ENCODE measurements at places on chromosomes 1 and 21. TPM values are rescaled to one million over a fixed set of nuclear protein-coding genes. Genes with fewer than 3 reads are reported as not detected.

DNA sequence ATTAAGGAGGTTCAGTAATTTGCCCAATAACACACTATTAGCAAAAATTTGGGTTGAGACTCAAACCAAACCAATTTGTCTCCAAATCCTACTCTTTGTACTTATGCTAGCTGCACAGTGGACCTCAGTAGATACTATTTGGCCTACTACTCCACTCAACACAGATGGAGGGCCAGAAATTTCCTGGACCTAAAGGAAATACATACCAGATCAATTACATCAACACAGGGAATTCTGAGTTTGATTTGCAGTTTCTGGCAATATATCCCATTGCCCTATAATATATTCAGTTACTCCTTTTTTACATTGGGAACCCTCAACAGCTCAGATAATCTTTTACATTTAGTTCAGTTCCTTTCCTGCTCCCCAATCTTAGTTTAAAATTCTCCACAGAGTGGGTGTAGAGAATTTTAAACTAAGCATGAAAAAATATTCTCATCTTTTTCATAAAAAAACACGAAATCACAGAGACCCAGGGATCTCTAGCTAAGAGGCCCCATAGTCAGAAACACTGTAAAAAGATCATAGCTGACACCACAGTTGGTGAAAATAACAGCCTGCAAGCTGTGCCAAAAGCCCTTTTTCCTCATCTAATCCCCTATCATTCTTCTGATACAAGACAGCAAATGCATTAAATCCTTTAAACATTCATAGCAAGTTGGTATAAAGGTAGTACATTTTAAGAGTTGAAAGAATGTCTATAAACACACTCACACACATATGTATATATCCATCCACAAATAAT lies 317.7 kb upstream of the ESRRG start:
- no peaks in the 10 kb centered on the region for H3K4me1 ChIP-seq
- no peaks in the 10 kb centered on the region for H3K36me3 ChIP-seq
- H3K27ac ChIP-seq = no peak overlapping the region
- DNase-seq = no peak
- H3K27me3 ChIP-seq = no peaks in the 10 kb centered on the region

DNA sequence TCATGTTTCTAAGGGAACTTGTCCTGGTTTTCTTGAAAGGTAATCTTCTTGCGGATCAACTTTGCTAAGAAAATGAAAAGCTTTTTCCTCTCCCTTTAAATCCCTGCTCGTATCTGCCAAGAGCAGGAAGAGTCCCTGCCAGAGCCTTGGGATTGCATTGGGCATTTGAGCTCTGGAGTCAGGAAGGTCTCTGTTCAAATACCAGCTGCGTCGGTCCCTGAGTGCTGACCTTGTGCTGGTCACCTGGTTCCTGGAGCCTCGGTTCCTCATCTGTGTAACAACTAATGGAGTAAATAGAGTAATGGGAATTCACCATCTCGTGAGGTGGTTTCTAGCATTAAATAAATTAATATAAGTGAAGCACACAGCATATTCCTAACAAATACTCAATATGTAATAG lies 274.6 kb upstream of the TMEM51 start:
- H3K36me3 ChIP-seq = no peaks in the 10 kb centered on the region
- H3K27me3 ChIP-seq = no peaks in the 10 kb centered on the region

DNA sequence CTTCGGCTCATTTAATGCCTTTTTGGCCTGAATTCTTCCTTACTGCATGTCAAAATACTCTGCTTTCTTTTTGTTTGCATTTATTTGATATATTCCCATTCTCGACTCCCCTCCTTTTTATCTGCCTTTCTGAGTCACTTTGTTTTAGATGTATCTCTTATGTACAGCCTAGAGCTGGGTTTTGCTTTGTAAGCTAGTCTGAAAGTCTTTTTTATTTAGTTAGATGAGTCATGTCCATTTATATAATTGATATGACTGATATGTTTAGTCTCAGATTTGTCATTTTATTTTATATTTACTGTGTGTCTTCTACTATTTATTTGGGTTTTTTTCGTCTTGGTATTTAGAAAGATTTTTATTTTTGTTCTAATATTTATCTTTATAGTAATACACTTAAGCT lies 33.6 kb upstream of the GNG5 start:
- H3K27ac ChIP-seq = no peak overlapping the region
- no peaks in the 10 kb centered on the region for H3K27me3 ChIP-seq
- no peaks in the 10 kb centered on the region for H3K36me3 ChIP-seq

GRCh38 chr1:73327998-73328397 lies 870.0 kb downstream of the LRRIQ3 start:
- no peaks in the 10 kb centered on the region for H3K27me3 ChIP-seq
- H3K4me1 ChIP-seq = no peaks in the 10 kb centered on the region
- H3K4me3 ChIP-seq = no peak overlapping the region
- H3K27ac ChIP-seq = no peak overlapping the region
- no peak for DNase-seq

Gene CDC7
- total RNA-seq = 6.0 TPM

Gene TTC39A
- not detected for total RNA-seq

DNA sequence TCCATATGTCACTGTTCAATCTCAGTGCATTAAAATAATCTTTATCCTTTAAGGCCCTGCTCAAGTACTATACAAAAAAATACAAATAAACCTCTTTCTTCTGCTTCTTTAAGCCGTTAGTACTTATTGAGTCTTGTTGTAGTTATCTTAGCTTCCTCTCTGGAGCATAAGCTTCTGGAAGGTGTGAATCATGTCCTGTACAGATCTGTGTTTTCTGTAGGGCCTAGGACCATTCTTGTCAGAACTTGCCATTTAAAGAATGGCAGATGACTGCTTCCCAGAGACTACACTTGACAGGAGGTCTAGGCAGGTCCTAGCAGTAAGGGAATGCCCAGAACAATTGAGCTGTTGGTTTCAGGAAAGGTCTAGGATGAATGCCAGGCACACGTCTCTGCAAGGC lies 12.9 kb downstream of the NEK7 start:
- DNase-seq = no peak
- peak overlapping the region; percentile 0 for H3K27ac ChIP-seq
- peaks cover 98% of the 10 kb centered on the region for H3K4me1 ChIP-seq
- H3K27me3 ChIP-seq = no peaks in the 10 kb centered on the region
- H3K36me3 ChIP-seq = no peaks in the 10 kb centered on the region

- peaks cover 45% of the 10 kb centered on the region for H3K36me3 ChIP-seq
- no peaks in the 10 kb centered on the region for H3K4me1 ChIP-seq
- H3K27me3 ChIP-seq = no peaks in the 10 kb centered on the region
- no peak overlapping the region for H3K4me3 ChIP-seq
- DNase-seq = no peak
These were observed 27.2 kb upstream of the DIP2A start for GRCh38 chr21:46431448-46431847.

GRCh38 chr1:190436615-190437014 lies 41.0 kb downstream of the BRINP3 start:
- H3K27me3 ChIP-seq = no peaks in the 10 kb centered on the region
- no peak overlapping the region for H3K27ac ChIP-seq
- H3K4me3 ChIP-seq = no peak overlapping the region
- H3K4me1 ChIP-seq = no peaks in the 10 kb centered on the region

Data from CD4-positive, alpha-beta memory T cell (primary cell).